Activated CD4-positive, alpha-beta T cell treated with anti-CD3 and anti-CD28 coated beads, Interleukin-2, Interleukin-6, amounts not matched to agents 100 ng/mL and 50 ng/mL, durations not matched to agents 16 hours and 8 hours (primary cell): ENCODE measurements at places on chromosomes 3 and 15.

DNA sequence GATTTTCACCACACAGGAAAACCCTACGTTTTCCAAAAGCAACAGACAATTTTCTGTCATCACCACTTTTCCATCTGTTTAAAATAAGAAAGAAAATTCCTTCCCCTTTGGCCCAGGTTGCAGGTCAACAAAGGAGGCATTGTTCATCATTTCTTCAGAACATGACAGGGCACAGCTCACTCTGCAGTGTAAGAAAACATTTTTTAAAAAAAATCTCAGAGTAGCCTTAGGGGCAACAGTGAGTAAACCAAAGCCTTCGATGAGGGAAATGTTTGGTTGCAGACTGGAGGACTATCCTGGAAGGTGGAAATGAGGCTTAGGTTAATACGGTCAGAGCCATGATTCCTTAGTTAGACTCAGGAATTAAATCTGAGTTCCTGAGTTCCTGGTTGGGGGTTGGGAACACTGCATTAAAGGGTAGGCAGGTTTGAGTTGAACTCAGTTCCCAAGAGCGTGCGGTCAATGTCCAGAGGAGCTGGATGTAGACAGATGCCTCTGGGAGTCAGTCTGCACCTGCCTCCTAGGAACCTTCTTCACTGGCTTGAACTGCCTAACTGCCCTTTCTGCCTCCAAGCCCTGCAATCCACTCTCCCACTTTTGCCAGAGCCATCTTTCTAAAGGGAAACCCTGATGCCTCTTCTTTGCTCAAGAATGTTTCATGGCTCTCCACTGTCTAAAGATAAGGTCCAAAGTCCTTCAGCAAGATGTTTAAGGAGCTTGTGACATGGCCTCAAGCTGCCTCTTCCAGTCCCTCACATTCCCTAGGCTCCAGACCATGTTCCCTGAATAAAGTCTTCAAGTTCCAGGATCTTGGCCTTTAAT lies 3.3 kb upstream of the HES1 start:
- no peak for DNase-seq

DNA sequence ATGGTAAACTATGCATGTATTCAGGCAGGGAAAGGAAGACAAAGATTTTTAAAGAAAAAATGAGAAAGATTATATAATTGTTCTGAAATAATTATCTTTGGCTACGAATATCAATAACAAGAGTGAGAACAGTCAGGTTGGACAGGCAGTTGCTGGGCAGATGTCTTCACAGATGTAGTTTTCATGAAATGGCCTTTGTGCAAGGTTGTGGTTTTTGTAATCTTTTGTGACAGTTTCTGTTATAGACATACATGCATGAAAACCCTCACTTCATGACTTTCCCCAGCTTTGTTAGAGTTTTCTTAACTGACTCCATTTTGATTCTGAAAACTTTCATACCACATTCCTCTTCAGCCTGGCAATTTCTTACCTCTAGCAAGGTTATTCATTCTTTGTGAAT lies 34.9 kb upstream of the SLC25A36 start:
- no peak for DNase-seq

DNA sequence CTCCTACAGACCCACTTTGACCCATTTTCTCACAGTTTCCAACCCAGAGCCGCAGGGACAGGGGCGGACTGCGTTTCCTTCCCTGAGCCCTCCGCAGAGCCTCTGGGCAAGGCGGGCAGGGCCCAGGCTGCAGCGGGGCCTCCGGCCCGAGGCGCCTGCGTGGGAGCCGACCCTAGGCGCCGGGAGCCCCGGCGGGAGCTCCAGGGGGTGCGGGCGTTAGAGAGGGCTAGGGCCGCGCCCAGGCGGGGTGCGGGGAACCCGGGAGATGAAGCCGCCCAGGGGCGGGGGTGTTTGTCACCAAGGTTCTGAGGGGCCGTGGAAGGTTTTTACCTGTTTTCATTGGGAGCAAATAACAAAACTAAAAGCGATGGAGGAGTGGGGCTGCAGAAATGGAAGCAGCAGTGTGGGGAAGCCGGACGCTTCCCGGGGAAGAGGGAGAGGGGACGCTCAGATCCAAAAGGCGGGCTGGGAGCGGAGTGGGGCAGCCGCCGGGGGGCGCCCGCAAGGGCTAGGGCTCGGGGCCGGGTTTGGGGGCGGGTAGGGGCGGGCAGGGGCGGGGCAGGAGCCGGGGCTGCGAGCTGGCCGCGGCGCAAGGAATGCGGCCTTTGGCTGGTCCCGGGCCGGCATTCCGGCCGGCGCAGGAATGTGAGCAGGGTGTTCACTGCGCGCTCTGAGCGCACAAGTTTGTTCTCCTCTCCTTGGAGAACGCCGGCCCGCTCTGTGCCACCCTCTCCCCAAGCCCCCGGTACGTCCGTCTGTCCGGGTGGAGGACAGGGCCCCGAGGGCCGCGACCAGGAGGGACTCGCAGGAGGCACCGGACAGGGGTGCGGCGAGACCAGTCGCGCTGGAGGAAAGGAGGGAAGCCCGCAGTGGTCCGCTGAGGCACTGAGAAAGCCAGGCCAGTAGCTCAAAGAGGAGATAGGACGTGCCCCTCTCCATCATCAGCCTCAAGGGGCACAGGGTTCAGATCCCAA lies 61.1 kb downstream of the AMOTL2 start:
- DNase-seq, result no peak

GRCh38 chr3:127012091-127012490 lies 29.2 kb downstream of the PLXNA1 start:
- no peak for DNase-seq

- no peak for DNase-seq
Measured at GRCh38 chr15:70141376-70142071, 43.8 kb upstream of the TLE3 start.

DNA sequence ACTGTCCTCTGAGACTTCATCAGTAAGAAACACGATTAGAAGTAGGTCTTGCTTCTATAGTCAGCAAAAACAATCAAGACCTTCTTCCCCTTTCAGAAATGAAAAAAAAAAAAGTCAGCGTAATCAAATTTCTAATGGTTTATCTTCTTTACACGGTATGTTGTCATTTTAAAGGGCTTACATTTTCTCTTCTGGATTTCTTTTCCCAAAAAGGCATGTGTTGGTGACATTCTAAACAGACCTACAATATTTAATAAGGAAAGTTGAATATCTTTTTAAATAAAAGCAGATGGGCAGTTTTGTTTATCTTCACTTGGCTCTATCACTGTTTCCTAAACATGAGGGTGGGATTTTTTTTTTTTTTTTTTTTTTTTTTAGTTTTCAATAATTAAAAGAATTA lies 197.3 kb upstream of the ADAMTS9 start:
- DNase-seq, result no peak

- no peak for DNase-seq
Measured at GRCh38 chr15:39195961-39196486, 384.9 kb upstream of the THBS1 start.

DNA sequence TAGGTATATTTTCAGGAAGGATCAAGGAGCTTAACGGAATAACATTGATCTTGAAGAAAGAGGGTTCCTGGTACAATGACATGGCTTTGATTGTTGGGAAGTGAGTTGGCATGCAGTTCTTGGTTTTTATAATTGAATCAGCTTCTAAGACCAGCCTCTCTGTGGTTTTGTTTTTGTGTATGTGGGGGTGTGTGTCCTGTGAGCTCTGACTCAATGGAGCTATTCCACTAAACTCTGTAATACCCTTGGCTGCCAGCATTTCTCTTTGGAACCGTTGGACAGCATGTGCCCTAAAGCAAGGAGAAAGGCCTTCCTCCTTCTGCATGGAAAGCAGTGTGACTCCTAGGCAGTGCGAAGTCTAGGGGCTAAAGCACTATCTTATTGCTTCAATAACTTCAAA lies 124.8 kb downstream of the EDEM1 start:
- DNase-seq, result no peak

GRCh38 chr3:14532691-14533456 lies 7.3 kb downstream of the GRIP2 start:
- no peak for DNase-seq

DNA sequence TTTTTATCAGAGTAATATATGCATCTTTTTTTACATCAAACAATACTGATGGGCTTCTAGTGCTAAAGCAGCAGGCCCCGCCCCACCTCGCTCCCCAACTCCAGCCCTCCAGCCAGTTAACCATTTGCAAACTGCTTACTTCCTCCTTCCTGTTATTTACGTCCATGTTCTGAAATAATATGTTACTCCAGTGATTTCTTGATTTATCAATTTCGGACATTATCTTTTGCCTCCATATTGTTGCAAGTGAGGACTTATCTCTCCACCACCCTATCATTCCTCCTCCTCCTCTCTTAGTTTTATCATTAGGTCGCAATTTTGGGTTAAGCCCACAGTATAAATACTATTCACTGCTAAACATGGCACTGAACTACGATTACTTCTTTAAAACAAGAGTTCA lies 39.5 kb downstream of the ZNF710 start:
- DNase-seq, result no peak

DNA sequence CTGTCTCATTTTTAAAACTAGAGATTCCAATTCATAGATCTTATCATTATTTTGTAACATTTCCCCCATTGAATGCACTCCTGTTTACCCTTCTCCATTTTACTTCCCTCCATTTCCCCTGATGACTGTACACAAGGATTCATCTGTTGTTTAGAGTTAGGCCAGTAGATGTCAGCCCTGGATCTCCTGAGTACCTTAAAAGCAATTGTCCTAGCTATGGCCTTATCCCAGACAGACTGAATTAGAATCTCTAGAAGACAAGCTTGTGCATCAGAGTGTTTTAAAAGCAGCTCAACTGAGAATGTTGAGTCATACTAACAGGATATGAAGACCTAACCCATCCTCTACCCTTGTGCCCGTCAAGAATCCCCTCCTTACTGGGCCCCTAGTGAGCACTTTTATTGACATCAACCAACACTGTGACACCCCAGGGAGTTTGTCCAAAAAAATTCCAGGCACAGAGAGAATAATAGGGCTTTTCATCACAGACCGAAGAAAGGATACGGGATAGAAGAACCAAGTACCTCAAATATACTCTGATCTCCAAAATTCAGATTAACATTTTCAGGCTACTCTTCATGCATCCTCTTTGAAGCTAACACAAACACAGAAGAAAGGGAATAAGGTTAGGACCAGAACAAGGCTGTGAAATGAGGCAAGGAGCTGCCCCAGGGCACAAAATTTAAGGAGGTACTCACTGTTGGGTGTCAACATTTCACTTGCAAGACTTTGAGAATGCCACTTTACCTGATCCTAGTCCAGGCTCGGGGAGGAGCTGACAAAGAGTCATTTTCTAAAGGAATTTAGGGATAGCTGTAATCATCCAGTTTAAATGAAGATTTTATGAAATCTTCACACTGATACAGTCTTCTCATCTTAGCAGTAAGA lies 17.1 kb downstream of the ZBED2 start:
- DNase-seq, result peak; percentile 72

DNA sequence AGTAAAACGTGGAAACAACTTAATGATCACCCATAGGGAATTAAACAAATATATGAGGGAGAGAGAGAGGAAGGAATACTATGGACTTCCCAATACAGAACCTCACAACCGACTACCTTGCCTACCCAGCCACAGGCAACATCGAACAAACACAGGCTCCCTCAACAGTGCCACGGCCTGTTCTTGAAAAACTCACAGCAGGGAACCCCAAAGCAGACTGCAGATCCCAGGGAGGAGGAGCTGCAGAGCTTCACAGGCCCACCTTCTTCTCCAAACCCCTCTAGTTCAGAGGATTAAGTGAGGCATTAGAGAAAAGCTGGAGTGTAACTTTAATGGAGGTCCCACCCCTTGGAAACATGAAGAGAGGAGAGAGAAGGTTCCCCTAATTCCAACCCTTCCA lies 110.2 kb downstream of the ST8SIA2 start:
- DNase-seq, result no peak

GRCh38 chr15:72203507-72203837 lies 5.9 kb upstream of the GRAMD2A start:
- no peak for DNase-seq

- no peak for DNase-seq
Measured at GRCh38 chr15:73048624-73049295, 3.5 kb upstream of the NEO1 start.

GRCh38 chr15:66078196-66078928 lies 175.2 kb downstream of the MEGF11 start:
- DNase-seq, result no peak

DNA sequence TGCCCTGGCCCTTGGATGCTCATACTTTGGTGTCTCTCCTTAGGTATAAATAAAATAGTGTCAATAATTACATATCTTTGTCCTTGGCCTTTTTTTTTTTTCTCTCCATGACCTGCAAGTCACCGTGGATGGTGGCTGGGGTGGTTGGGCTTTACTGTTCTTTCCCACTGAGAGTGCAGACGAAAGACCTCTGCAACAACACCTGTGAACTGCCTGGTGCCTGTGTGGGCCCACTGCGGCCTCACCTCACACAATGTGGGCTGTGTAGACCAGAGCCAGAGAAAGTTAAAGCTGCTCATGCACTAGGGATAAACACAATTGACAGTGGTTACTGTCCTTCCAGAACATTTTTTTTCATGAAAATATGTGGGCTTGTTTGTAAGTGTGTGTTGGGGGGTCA lies 39.0 kb downstream of the CCDC32 start:
- no peak for DNase-seq

- DNase-seq, result no peak
Measured at GRCh38 chr3:128067489-128067888, 15.3 kb downstream of the SEC61A1 start.

DNA sequence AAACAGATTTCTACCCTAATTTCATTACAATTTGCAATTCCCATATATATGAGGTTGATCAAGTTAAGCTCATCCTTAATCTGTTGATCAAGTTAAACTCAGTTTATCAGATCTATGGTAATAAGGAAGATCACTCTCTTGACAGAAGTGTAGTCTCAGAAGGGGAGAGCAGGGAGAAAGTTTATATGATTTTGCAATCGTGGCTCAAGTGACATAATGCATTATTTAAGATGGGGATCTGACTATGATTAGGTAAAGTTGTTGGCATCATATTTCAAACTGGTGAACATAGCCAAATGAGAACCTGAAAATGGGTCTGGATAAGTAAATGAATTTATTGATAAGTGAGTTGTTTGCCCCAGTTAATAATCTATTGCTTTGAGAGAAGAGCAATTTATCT lies 995.3 kb downstream of the OTOL1 start:
- DNase-seq, result no peak

DNA sequence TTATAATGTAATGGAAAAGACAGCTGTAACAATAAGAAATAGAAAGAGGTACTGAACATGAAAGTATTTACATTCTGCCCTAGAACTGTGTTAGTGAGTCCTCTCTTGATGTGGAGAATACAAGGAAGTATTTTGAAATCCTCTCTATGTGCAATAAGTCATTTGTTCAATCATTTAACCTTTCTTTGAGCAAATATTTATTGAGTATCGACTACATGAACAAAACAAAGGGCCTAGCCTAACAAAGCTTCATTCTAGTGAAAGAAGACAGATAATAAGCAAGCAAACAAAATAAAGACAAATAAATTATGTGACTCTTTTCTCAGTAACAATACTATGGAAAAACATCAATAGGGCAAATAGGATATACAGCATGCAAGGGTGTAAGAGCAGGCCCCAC lies 354.9 kb upstream of the ATP11B start:
- no peak for DNase-seq

GRCh38 chr3:37739579-37740290 lies 121.9 kb upstream of the CTDSPL start:
- DNase-seq, result no peak
